NCI-H1105 (cell line): ENCODE measurements at places on chromosomes 3 and 15.

GRCh38 chr15:77749236-77749997 lies 116.7 kb upstream of the LINGO1 start:
- no peak for DNase-seq

DNA sequence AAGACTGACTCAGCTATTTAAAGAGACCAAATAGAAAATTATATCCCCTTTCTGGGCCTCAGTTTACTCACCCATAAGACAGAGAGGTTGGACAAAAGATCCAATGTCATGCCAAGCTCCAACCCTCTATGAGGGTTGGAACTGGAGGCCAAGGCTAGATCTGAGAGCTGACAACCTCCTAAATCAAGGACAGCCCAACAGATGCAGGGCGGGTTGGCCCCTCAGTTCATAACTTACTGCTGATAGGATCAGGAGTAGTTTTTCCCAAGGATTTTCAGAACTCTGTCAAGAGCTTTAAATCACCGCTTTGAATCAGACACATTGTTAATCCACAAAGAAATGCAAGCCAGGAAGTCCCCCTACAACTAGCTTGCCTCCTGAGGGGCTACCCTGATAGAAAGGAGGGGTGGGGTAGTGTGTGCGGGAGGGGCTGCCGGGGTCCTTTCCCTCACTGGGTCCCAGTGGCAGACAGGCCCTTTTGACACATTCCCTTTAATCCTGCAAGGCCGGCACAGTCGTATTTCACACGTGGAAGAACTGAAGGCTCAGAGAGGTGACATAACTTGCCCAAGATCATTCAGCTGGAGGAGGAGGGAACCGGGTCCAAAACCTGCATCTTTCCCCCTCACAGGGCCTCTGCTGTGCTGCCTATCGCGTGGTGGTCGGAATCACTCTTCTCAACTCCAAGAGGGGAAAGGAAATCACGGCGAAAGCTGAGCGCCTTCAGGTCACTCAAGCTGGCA lies 21.4 kb downstream of the BMF start:
- DNase-seq: no peak

DNA sequence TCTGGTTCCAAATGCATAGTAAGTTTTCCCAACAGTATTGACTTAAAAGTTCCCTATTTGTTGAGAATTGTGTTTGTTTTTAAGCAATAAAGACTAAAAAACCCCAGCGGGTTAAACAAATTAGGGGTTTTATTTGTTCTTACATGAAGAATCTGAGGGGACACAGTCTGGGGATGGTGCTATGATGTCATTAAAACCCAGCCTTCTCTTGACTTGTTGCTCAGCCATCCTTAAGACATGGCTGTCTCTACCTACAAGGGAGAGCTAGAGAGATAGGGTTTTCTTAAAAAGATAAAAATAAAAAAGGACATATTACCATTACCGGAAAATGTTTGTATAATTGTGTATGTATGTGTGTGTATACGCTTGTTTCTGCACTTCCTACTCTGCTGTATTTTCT lies 11.7 kb upstream of the ARL14 start:
- DNase-seq: no peak

DNA sequence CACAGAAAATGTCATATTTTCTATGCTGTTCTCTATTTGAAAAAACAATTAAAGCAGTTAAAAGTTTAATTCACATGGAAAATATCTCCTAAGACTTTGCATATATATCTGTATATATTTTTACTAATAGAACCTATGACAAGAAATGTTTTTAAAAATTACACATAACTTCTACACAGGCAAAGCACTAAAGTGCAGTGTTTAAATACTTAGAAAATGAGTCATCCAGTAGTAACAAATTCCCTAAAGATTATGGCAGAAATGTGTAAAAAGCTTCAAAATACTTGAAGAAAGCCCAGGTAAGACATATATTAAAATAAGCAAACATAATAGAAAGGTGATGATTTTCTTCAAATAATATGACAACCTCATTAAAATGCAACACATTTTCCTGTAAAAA lies 236.6 kb downstream of the TBC1D5 start:
- DNase-seq: no peak
